ENCODE measurements at places on chromosomes 16 and 17. TPM values are rescaled to one million over a fixed set of nuclear protein-coding genes. Genes with fewer than 3 reads are reported as not detected.

STH gene
- total RNA-seq: not detected

KRTAP4-1 gene
- not detected for total RNA-seq

RBBP6 gene
- 80.1 TPM for total RNA-seq

CDRT15 gene
- not detected for total RNA-seq

FBXW10 gene
- total RNA-seq: 0.33 TPM

DNA sequence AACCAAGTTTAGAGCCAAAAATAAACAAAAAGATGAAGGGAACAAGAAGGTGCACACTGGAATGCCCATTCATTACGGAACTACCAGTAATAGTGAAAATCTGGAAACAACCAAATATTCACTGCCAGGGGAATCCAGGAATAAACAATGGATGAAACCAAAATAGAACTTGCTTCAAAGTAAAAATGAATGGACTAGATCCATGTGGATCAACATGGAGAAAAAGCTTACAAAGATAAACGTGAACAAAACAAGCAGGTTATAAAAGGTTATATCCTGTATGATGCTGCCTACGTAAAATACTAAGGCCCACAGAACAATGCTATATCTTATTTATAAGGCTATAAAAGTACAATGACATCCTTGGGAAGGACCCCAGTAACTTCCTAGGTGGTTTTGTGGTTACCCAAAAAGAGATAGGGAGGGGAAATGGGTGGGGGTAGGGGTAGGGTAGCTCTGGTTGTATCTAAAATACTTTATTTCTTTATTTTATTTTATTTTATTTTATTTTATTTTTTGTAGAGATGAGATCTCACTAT is 12.8 kb upstream of the CCL22 start:
- no peak for DNase-seq

- no peak for DNase-seq
These were observed 441 bp downstream of the VASN start for GRCh38 chr16:4372001-4372577.

DNA sequence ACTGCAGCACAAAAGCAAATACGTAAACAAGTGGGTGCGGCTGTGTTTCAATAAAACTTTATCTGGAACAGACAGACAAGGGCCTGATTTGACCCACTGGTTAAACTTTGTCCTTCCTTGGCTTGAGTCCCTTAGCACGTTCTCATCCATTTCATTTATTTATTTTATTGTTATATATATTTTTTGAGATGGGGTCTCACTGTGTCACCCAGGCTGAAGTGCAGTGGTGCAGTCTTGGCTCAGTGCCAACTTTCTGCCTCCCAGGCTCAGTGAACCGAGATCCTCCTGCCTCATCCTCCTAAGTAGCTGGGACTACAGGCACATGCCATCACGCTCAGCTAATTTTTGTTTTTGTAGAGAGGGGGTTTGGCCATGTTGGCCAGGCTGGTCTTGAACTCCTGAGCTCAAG is 64.3 kb downstream of the MYH11 start:
- DNase-seq: peak; percentile 73

DNA sequence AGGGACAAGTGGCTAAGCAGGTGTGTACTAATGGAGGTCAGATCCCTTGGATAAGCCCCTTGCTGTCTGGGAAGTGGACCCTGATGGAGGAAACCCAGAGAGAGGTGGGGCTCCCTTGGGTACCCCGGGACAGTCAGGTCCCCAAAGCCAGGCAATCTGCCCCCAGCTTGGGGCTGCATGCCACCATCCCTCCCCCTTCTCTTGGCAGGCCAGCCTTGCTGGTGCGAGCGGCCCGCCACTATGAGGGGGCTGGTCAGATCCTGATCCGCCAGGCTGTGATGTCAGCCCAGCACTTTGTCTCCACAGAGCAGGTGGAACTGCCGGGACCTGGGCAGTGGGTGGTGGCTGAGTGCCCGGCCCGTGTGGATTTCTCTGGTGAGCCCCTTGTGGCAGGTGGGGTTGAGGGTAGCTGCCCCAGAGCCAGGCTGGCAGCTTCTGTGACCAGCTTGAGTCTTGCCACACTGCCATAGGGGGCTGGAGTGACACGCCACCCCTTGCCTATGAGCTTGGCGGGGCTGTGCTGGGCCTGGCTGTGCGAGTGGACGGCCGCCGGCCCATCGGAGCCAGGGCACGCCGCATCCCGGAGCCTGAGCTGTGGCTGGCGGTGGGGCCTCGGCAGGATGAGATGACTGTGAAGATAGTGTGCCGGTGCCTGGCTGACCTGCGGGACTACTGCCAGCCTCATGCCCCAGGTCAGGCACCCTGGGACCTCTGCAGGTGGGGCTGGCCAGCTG is 20.1 kb downstream of the FCSK start:
- DNase-seq: no peak

DNA sequence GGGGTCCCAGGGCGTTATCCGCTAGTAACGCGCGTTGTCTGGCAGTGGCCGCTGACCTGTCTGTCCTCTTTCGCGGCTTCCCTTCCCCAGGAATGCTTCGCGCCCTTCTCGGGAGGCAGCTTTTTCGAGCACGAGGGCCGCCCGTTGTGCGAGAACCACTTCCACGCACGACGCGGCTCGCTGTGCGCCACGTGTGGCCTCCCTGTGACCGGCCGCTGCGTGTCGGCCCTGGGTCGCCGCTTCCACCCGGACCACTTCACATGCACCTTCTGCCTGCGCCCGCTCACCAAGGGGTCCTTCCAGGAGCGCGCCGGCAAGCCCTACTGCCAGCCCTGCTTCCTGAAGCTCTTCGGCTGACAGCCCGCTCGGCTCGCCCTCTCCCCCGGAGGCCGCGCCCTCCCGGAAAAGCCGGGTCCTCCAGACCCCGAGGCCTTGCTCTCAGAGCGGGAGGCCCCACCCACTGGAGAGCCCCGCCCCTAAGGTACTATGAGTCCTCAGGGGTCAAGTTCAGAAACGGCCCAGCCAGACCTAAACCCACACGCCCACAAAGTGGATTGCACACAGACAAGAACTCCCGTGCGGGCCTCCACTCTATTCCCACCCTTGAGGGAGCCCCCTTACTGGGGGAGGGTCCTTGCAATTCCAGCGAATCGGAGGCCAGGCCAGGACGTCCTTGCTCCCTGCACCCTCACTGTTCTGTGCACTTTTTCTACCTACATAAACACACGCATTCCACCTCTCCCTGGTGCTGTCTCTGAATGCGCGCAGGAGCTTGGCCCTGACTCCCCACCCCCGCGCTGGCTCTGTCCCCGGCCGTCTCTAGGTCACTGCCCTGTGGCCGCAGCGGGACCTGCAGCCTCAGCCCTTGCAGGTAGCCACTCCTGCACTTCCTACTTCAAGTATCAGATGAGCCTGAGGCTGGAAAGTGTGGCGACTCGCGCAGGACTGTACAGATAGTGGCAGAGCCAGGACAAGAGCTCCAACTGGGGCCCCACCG is 5.4 kb upstream of the SLC5A2 start:
- no peak for DNase-seq

DNA sequence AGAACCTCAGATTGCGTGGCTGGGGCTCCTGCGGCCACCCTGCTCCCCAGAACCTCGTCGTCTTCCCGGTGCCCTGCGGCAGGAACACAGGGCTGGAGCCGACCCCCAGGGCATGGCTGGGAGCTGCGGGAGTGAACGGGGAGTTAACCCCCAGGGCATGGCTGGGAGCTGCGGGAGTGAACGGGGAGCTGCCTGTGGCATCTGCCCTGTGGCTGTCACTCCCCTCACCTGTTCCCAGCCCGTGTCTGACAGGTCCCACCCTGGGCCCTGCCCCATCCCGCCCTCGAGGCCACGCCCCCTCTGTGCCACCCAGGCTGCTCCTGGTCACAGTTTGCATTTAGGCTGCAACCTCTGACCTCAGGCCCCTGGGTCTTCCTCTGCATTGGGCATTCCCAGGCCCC is 39.4 kb upstream of the ACSF3 start:
- no peak for DNase-seq

- DNase-seq: no peak
These were observed 771.0 kb downstream of the KCNJ18 start for GRCh38 chr17:22463110-22463850.

GRCh38 chr17:68301438-68301959 is 10.2 kb downstream of the ARSG start:
- no peak for DNase-seq
